ENCODE measurements at places on chromosomes 5 and 9.

DNA sequence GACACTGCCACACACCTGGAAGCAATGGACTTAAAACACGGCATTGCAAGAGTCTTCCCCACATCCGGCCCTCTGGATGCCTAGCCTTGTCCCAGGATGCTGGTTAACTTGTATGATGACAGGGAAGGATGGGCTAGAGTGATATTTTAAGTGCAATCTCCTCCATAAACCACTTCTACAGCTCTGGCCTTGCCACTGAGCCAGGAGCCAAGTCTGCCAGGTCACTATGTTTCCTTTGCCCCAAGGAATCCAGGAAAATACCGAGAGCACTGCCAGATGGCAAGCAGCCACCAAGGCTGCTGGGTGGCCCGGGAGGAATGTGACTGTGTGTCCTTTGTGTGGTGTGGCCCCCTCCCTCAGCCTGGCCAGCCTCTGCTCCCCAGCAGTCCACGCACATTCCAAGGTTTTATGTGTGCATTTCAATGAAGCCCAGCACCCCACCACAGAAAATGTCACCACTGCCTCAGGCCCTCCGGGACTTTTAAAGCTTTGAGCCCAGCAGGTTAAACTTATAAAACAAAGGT is 106.0 kb downstream of the FRMD3 start:
- no peak for DNase-seq

GRCh38 chr9:111913159-111913558 is 16.5 kb downstream of the UGCG start:
- no peak for DNase-seq

GRCh38 chr5:474840-475661 is 32.1 kb downstream of the EXOC3 start:
- no peak for DNase-seq

DNA sequence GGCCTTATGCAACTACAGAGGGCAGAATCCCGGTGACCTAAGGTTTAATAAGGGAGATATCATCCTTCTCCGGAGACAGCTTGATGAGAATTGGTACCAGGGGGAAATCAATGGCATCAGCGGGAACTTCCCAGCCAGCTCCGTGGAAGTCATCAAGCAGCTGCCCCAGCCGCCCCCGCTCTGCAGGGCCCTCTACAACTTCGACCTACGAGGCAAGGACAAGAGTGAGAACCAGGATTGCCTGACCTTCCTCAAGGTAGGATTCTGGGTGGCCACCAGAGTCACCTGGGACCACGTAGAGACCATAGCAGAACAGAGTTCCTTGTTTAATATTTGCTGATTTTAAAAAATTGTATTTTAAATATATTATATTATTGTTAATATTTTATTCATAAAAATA is 63.7 kb downstream of the SH3RF2 start:
- DNase-seq: no peak

DNA sequence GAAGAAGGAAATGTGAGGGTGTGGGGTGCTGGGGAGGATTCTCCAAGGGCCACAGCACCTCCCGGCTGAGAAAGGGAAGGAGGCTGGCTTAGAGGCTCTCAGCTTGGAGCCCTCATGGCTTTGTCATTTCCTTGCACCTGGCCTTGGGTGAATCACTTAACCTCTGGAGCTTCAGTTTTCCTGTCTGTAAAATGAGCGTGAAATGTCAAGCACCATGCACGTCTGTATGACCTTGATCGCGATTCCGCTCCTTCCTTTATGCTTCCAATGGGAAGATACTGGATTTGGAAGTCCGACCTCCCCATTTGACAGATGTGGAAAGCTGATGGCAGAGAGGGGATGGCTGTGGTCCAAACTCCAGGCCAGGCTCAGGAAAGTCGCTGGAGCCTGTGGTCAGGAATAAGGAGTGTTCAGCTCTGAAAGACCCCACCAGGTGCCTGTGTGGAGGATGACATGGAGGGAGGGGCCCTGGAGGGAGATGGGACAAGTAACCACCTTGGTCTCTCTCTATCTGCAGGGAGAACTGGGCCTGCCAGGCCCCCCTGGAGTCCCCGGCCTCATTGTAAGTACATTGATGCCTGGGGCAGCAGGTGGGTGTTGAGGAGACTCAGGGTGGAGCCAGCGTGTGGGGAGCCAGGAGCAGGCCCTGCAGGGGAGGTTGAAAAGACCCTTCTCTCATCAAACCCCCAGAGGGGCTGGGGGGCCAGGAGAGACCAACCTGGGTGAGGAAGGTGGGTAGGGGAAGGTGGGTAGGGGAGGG is 66.5 kb downstream of the COL27A1 start:
- DNase-seq: no peak

GRCh38 chr9:134341306-134341705 is 15.1 kb downstream of the RXRA start:
- no peak for DNase-seq

- no peak for DNase-seq
These were observed 6.2 kb upstream of the CPEB4 start for GRCh38 chr5:173881811-173882575.

DNA sequence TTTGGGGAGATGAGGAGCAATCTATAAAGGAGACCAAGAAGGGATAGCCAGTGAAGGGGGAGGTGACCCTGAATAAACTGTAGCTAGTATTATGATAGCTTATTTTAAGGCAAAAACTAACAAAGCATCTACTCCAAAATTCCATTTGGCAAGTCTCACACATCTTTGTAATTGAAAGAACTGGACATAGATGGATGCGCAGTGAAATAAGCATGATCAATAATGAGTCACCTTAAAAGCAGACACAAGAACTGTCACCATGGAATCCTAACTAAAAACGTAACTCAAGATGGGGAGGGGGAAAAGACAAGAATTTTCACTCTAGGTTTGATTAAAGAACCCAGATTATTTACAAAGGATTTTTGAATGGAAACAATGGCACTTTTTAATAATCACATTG is 164.5 kb downstream of the MED27 start:
- no peak for DNase-seq

GRCh38 chr5:1736065-1736464 is 63.6 kb downstream of the MRPL36 start:
- no peak for DNase-seq

- no peak for DNase-seq
These were observed 14.0 kb downstream of the ARL15 start for GRCh38 chr5:54296386-54296785.

- no peak for DNase-seq
These were observed 15.0 kb downstream of the CYFIP2 start for GRCh38 chr5:157280927-157281326.

DNA sequence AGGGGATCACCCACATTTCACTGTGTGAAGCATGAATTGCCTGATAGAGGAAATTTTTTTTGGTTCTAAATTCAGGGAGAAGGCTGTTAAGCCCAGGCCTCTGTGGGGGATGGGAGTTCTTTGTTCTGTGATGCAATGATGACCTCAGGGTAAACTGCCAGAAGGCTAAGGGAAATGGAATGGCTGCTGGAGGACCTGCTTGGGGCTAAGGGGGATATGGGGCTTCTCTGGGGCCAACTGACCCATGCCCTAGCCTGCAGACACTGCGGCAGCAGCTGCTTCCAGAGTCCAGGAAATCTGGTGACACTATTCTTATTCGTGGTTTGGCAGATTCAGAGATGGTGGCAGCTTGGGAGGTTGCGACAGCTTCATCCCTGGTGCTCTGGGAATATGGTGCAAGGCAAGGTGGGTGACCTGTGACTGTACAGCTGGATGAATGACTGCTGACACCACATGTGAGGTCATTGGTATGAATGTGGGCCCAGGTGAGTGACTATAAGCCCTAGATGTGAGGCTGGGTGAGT is 30.3 kb downstream of the VCP start:
- DNase-seq: no peak

DNA sequence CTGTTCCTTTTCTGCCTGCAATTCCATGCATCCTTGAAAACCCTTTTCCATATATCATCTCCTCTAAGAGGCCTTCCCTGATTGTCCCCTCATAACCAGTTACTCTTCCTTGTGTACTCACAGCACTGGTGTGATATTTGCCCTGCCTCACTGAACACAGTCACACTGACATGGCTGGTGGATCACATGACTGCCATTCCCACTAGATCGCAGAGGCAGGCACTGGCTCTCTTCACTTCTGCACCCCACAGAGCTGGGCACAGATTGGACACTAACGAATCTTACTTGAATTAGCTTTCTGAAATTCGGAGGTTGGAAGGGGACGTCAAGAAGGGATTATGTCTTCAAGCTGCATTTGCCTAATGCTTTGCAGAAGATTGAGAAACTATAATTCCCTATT is 208.0 kb downstream of the PAPPA start:
- DNase-seq: no peak

- DNase-seq: no peak
These were observed 963.6 kb downstream of the CDH12 start for GRCh38 chr5:21889581-21889980.

DNA sequence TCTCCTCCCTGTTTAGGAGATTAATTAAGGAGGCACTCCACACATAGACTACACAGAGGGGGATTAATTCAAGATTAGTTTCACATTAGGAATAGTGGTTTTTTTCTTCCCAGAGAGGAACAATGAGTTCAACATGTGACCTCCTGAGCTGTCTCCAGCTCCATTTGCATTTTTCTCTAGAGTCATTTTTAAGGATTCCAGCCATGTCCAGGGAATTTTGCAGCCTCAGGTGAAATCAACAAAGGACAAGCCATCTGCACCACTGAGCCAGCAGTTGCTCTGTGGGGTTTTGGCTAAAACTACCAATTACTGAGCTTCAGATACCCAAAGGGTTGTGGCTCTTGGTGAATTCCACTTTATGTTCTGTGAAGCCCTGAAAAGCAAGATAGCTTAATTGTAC is 258.5 kb upstream of the PPP1R2B start:
- no peak for DNase-seq

DNA sequence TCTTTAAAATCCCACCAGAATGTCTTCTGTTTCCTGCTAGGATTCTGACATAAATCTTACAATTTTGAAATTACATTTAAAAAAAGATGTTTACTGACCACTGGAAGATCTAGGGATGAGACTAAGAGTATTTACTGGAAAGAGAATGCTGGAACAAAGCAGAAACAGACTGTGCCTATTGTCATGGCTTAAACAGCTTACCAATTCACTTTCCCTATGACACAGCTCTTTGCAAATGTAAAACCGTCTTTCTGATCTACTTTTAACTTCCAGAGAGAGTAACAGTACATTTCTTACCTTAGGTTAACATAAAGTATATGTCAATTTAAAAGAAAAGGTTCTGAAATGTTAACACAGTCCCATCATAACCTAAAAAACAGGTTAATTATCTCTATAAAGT is 10.7 kb downstream of the GIN1 start:
- no peak for DNase-seq

GRCh38 chr5:141880961-141881801 is 3.0 kb upstream of the PCDH1 start:
- DNase-seq: no peak

DNA sequence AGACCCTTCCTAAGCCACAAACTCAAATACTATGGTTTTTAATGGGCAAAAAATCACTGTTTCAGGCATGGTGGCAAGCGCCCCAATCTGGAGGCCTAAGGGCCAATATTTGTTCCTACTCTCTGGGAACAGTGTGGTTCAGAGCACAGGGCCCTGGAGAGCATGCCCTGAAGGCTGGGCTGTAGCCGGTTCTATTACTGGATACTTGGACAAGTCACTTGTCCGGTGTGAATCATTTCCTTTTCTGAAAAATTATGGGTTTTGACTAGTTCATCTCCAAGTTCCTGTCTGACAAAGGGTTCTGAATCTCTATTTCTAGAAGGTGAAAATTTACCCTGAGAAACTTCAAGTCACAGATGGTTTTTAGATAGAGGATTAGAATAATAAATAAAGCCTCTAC is 75.0 kb downstream of the OTULIN start:
- DNase-seq: no peak

GRCh38 chr5:10699281-10699874 is 61.7 kb downstream of the DAP start:
- DNase-seq: no peak

- DNase-seq: no peak
These were observed 139.4 kb downstream of the ATG10 start for GRCh38 chr5:82111191-82111590.

DNA sequence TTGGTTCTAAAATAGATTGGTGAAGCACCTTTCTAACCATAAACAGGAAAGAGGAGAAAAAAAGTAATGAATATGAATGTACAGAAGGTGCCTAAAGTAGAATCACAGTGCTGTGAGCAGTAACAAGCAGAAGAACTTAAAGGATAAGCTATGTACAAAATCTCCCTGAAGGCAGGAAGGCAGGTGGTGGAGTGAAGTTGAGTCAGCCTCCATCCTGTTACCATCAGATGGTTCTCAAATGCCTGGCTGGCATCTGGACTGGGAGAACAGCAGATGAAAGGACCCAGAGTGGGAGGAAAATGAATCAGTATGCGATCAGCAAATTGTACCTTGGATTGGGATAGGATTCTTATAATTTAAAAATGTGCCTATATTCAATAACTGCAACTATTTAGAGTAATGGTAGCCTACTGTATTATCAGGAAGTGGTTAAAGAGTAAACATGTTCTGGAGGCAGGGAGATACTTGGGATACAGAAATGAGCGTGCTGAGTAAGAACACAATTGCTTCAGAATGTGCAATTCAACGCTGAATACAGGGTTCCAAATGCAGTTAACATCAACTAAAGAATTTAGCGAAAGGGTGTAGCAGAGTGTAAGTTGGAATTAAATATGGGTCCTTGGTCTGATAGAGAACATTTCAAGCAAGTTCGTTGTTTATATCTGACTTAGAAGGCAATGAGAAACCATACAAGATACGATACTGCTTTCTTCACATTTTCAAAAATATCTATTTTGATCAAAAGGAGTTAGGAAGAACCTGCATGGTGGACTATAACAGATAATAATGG is 21.1 kb upstream of the FER start:
- no peak for DNase-seq

DNA sequence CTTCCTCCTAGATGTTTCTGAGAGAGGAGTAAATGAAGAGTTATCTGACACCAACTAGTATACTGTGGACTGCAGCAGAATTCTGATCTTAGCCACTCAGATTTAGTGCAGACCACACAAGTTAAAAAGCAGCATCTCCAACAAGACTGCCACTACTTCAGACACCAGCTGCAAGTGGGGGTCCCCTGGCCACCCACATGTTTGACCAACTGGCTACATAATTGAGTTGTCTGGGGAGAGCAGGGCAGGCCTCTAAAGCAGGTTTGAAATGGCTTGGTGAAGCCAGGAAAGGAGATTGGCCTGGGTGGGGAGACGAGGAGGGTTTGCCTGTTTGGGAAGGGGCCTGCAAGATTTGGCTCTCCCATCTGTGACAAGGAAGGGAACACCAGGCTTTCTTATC is 40.5 kb upstream of the FAM81B start:
- DNase-seq: no peak

DNA sequence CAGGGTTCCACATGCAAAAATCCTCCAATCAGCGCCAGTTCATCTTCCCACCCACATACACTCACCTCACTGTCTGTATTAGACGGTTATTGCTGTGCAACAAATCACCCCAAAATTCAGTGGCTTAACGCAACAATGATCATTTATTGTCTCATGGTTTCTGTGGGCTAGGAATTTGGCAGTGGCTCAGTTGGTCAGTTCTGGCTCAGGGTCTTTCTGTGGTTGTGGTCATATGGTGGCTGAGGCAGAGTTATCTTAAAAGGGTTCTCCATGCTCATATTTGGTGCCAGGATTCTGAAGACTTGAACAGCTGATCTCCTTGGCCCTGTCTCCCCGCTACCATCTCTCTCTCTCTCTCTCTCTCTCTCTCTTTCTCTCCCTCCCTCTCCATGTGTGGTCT is 12.9 kb downstream of the ZNF618 start:
- no peak for DNase-seq
